ENCODE measurements at places on chromosomes 1 and 21.

DNA sequence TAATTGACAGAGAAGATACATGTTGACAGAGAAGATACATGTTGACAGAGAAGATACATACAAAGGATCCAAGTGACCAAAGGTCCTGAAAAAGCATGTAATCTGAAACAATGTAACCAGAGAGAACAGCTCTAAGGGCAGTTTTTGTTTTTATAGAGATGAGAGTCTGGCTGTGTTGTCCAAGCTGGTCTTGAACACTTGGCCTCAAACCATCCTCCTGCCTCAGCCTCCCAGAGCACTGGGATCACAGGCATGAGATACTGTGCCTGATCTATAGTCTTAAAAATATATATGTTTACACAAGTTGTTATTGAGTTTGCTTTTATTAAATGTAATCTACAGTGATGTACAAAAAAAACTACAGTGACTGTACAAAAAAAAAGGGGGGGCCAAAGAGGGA is 12.5 kb downstream of the MEAF6 start:
- no peak for DNase-seq

DNA sequence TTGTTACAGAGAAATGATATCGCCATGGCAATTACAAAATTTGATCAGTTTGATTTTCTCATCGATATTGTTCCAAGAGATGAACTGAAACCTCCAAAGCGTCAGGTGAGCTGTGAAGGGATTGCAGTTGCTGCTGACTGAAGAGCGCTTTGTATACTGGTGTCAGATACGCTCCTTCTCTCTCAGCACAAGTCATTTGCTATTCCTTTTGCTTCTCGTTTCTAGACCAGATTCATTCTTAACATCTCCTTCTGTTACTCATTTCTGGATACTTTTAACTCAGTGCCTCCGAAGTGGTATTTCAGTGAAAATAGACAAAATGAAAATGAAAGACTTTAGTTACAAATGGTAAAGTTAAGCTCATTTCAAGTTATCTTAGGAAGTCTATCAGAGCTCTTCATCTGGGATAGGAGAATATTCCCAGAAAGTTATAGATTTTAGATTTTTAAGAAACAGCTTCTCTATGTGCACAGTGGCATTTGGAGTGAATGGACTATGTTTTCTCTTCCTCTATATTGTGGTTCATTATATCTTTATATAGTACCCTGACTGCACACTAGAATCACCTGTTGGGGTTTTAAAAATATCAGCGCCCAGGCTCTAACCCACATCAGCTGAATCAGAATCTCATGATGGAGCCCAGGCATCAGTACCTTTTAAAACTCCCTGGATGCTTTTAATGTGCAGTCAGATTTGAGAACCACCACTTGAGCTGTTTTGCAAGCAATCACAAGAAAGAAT is 30.3 kb upstream of the KCNQ4 start:
- DNase-seq, result no peak

GRCh38 chr1:917076-917459 is 6.7 kb upstream of the SAMD11 start:
- no peak for DNase-seq

- no peak for DNase-seq
These were observed 206.4 kb upstream of the LMO4 start for GRCh38 chr1:87122243-87122642.

GRCh38 chr1:198778049-198778448 is 139.2 kb downstream of the PTPRC start:
- DNase-seq, result no peak

- DNase-seq, result no peak
These were observed 26.9 kb upstream of the LBR start for GRCh38 chr1:225454733-225455132.

DNA sequence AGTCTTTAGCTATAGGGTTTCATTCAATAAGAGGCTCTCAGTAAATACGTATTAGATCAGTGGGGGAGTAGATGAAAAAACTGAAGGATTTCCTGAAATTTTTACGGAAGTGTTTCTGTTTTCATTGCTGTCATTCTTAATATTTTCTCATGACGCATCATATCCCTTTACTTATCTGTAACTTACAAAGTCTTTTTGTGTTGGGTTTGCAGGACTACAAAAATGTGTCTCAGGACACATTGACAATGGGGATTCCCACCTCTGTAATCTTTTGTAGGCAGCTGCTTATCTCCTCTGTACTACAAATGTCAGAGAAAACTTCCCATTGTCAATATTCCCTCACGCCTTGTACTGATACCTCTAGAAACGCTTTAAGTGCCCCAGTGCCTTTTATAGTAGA is 35.5 kb downstream of the CRP start:
- no peak for DNase-seq

DNA sequence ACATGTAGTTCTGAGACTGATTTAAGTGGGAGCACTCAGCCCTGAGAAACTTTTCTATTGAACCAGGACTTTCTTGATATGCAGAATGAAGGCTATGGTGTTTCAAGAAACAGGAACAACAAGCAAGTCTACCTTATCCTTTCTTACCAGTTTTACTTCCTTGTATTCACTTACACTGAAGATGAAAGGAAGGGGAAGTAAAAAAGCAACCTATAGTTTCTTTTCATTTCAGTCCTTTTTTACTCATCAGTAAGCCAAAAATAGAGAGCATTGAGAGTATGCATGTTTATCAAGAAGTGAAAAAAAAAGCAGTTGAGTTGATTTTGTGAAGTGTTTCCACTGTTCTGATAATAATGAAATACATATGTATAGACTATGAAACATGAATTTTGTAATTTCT is 1010.3 kb downstream of the AMY1C start:
- no peak for DNase-seq
